ENCODE measurements at places on chromosomes 2 and 18. TPM values are rescaled to one million over a fixed set of nuclear protein-coding genes. Genes with fewer than 3 reads are reported as not detected.

DNA sequence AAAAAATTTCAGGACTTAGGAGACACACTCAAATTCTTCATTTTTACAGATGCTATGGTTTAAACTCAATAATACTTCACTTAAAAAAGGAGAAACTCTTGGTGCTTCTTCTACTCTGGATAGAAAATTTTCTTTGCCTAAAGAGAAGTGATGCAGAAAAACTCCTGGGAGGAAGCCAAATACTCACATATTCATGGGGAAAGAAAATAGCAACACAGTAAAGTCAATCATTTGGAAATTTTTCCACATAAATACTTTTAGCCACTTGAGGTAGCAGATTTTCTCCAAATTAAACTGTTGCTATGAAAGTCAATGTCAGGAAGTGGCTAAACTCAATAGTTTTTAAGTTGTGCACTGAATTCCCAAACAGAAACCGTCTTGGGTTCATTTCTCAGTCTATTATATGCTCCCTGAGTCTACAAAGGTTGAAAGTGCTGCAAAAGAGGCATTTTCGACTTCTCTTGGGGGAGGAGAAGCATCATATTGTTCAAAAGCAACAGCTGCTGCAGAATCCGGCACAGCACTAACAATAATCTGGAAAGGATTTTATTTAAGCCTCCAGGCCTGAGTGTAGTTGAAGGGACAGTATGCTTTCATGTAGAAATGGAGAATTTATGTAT, 81.1 kb downstream of the UPP2 start:
- no peak for DNase-seq

DNA sequence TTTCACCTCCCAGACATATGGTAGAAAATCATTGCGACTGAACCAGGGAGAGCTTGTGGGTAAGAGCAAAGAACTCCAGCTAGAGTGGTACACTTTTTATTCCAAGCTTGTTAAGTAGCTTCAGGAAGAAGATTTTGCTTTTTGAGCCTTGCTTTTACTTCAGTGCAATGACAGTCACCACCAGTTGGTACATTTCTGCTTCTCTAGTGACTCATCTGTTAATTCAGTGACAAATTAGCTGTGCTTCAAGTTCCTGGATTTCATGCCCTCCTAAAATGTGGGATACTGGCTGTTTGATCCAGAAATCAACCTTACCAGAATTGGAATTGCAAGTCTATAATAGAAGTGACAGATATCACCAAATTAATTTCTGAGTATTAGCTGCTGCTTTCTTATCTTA, 117.6 kb upstream of the TTN start:
- no peak for DNase-seq

Gene NYAP2
- total RNA-seq, result not detected

- DNase-seq, result peak; percentile 3
These were observed 575 bp downstream of the CCDC150 start for GRCh38 chr2:196640031-196640548.

DNA sequence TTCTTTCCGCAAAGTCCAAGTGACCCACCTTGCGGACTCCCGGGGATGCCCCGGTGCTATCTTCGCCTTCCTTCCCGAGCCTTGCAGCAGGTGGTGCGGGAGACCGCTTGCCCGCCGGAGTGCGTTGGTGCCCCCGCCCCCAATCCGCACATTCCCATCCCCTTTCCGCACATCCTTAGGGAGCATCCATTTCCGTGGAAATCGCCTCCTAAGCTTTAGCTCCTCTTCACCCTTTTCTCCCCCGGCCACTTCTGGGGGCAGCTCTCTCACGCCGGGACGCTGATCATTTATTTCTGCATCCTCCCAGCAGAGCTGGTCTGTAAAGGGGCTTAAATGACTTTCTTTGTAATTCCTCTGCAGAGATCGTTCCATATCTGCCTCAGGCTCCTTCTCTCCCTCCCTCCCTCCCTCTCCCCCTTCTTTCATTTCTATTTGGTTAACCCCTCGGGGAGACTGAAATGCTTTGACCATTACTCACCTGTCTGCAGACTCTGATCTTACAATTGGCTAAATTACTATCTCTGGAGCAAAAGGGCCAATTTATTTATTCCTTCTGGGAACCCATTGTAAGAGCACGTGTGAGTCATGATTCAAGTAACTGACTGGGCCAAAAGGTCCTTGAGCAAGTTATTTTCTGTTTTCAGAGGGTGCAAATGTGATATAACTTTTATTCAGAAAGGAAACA, 1.3 kb upstream of the LYPD1 start:
- peak; percentile 93 for DNase-seq

Gene EFR3B
- 2.2 TPM for total RNA-seq

DNA sequence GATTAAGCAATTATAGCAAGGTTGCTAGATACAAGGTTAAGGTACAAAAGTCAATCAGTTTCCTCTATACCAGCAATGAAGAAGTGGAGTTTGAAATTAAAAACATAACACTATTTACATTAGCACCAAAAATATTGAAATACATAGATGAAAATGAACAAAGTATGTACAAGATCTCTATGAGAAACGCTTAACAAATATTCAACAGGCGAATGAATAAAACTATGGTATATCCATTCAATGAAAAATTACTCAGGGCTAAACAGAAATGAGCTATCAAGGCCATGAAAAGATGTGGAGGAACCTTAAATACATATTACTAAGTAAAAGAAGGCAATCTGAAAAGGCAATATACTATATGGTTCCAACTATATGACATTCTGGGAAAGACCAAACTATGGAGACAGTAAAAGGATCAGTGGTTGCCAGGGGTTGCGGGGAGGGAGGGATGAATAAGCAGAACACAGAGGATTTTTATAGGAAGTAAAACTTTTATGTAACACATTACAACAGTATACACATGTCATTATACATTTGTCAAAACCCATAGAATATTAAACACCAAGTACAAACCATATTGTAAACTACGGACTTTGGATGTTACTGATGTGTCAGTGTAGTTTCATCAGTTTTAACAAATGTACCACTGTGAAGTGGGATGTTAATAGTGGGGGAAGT, 62.1 kb downstream of the RMDN2 start:
- no peak for DNase-seq

GRCh38 chr2:74746480-74746879, 87.4 kb upstream of the HK2 start:
- no peak for DNase-seq

GRCh38 chr2:98486374-98486981, 41.8 kb downstream of the INPP4A start:
- DNase-seq, result no peak

Gene ITGAV
- 110 TPM for total RNA-seq

Gene CFAP65
- total RNA-seq, result 0.26 TPM

DNA sequence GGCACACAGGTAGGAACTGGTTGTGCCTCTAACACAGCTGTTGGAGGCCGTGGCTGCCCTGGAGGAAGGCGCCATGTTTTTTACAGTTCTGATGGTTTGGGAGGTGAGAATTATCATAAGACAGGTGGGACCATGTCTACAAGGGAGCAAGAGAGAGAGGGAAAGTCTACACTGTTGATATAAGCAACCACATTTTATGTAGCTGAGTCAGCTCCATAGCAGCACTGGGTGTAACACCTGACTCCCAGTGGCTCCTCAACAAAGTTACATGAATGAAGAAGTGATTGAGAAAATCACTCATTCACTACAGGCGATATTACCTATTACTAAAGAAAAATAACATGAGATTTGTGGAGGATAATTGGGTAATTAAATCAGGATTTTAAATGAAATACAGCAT, 41.3 kb upstream of the ACAA2 start:
- no peak for DNase-seq

- no peak for DNase-seq
These were observed 262.7 kb downstream of the MYCN start for GRCh38 chr2:16203069-16203468.

- no peak for DNase-seq
These were observed 30.6 kb downstream of the MAPRE2 start for GRCh38 chr18:35071819-35072247.

Gene BUB1
- 113 TPM for total RNA-seq

Gene CYP27A1
- not detected for total RNA-seq

GRCh38 chr18:32255570-32255969, 65.7 kb downstream of the MEP1B start:
- no peak for DNase-seq

GRCh38 chr2:202434472-202434871, 58.3 kb downstream of the BMPR2 start:
- DNase-seq, result no peak

Gene CPLX4
- not detected for total RNA-seq

Gene IL1RN
- 0.41 TPM for total RNA-seq

Data from A172 (cell line).